ENCODE measurements at places on chromosomes 11 and 22.
A peak's percentile ranks its signal among the peaks of the same experiment; 100 is the strongest.

- DNase-seq, result peak; percentile 26
Measured at GRCh38 chr11:58625826-58626460, 3.5 kb downstream of the CNTF start.

DNA sequence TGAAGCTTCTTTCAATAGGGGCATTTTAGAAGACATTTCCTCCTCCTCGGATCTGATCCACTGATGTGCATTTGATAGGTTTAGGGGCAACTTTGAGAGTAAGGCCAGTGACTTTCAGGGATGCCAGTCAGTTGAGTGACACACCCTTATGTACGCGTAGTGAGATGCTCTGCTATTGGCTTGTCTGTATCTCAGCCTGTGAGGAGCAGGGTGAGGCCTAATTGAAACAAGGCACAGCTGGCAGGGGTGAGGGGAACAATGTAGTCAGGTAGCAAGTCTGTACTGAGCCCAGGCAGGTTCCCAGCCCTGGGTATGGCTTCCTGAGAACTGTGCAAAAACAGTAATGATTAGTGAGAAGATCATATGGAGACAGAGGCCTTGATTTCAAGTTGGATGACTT, 61.5 kb downstream of the STIM1 start:
- DNase-seq, result no peak

DNA sequence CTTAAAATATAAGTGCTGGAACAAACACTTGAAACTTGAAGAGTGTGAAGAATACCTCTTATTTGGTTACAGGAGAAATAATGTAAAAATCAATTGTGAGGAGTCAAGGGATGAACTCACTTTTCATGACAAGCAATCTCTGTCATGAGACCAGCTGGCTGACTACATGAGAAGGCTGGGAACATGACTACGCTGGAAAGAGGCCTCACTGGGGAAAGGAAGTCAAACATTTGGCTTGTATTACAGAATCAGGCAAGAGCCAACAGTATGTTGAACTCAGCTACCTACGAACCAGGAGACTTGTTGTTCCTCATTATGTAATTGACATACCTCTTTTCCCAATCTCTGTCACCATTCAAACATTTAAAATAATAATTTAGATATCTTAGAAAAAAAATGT, 14.4 kb downstream of the DCDC1 start:
- peak; percentile 26 for DNase-seq

GRCh38 chr11:102478673-102479299, 26.2 kb upstream of the TMEM123 start:
- DNase-seq, result no peak

- DNase-seq, result peak; percentile 75
Measured at GRCh38 chr22:32591620-32592019, 117.0 kb downstream of the FBXO7 start.

DNA sequence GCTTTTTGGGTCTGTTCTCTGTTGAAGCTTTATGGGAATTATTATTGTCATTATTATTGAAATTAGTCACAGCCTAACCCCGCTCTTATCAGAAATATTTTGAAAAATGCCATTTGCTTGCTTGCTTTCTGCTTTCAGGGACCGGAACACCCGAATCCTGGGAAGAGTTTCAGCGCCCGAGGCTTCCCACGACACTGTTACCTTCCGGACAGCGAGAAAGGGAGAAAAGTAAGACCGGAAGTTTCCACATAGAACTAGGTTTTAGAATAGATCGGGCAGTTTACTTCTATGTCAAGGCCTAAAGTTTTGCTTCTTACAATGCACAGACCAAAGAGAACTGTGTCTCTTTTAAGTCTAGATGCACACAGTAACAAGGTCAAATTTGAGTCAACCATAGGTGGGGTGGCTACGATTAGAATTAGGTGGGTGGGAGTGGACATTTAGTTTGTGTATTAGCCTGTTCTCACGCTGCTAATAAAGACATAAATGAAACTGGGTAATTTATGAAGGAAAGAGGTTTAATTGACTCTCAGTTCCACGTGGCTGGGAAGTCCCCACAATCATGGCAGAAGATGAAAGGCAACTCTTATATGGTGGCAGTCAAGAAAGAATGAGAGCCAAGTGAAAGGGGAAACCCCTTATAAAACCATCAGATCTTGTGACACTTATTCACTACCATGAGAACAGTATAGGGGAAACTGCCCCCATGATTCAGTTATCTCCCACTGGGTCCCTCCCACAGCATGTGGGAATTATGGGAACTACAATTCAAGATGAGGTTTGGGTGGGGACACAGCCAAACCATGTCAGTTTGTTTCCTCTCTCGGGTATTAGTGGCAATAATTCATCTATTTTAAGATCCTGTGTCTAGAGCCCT, 12.9 kb downstream of the MPEG1 start:
- no peak for DNase-seq

DNA sequence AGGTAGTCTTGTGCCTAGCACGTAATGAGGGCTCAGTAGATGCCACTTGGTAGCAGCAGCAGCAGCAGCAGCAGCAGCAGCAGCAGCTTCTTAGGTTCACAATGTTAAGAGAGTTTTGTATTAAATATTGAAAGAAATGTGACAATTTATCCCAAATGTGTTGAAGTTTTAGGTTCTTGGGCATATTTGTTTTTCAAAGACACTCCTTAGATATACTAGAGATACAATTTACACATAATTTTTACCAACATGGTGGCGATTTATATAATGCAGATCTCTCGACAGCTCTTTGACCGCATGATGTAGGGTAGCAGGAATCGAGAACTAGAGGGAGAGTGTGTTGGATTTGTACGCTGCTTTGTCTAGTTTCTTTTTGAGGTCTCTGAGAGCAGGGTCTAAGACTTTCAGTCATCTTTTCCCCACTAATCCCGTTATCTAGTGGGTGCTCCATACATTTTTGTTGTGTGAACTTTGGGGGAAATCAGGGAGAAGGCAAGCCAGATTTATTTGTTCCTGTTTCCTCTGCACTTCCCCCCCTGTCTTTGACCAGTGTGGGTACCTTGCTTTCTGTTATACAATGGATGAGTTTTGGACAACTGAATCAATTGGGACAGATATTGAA, 1.4 kb downstream of the FDX1 start:
- peak; percentile 46 for DNase-seq

DNA sequence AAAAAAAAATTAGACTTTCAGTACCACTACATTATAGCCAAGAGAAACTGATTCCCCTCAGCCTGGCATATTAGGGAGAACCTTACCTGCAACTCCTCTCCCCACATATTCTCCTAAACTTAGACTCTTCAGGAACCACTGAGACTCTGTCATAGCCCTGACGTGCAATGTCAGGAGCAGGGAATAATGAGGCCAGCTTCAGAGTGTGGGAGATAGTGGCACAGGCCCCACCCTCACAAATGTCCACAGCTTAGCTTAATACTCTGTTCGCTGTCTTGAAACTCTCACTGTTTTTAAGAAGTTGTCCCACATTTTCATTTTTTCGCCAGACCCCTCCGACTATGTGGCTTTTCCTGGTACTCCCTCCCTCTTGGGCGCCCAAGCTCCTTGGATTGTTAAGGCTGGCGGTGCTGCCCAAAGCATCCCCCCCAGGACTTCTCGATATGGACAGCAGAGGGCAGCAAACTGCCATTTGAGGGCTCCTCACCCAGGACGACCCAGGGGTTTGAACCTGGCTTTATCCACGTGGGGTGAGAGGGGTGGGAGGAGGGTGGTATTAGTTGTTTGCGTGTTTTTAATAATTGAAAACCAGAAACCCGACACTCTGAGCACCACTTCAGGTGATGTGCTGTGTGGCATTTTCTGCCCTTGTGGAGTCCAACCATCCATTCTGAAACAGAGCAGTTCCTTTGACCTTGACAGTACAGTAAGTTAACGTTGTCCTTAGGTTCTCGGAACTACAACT, 45.2 kb upstream of the RASSF10 start:
- peak; percentile 69 for DNase-seq

DNA sequence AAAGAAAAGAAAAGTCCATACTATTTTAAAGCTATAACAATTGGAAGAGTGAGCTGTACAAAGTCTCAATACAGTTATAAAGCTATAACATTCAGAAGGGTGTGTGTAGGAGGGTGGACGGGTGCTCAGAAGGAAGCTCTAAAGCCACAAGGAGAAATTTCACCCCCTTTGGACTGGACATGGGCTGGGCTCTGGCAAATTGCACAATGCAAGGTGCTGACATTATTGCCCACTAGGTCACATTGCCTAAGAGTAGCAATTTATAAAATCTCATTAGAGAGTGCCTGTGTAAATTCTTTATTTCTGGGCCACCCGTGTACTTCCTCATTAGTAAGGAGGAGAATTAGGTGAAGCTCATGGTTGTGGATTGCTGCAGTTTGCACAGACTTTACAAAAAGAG, 5.7 kb upstream of the APOBEC3A start:
- no peak for DNase-seq

DNA sequence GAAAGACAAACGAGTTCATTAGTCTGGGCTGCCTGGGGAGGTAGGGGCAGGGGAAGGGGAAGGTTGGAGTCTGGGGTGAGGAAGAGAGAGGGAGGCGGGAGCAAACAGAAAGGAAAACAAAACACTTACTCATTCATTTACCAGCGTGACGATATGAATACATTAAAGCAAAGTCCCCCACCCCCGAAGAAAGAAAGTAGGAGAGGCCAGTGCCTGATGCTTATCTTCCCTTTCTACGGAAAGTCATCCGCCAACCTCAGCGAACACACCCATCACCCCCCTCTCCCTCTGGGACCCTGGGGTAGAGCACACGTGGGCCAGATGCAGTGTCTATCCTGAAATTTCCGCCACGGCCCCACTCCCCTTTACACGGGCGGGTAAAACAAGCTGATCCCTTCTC, 13.7 kb downstream of the ABCC8 start:
- no peak for DNase-seq

GRCh38 chr11:128234143-128234542, 353.2 kb downstream of the ETS1 start:
- no peak for DNase-seq

- DNase-seq, result no peak
Measured at GRCh38 chr11:41897991-41898390, 438.5 kb upstream of the LRRC4C start.

GRCh38 chr11:70423523-70424505, 25.5 kb downstream of the CTTN start:
- peak; percentile 70 for DNase-seq

DNA sequence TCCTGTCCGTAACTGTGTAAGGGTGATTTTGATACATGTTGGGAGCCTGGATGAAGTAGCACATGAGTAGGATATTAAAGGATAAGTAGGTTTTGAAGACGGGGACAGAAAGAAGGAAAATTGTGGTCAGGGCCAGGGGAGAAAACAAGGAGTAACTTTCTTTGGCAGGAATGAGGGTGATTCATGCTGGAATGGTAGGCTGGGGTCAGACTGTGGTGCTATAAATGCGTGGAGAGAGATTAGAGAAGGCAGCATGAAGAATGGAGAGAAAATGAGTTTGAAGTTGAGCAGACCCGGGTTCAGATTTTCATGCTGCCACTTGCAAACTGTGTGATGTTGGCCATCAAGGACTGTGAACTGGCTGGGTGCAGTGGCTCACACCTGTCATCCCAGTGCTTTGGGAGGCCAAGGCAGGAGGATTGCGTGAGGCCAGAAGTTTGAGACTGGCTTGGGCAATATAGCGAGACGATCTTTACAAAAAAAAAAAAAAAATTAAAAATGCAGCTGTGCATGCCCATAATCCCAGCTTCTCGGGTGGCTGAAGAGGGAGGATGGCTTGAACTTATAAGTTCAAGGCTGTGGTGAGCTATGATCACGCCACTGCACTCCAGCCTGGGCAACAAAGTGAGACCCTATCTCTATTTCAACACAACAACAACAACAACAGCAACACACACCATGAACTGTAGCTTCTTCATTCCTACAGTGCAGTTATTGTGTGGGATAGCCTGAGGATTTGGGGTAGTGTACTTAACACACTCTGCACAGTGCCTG, 22.3 kb downstream of the ZBTB16 start:
- DNase-seq, result peak; percentile 50

DNA sequence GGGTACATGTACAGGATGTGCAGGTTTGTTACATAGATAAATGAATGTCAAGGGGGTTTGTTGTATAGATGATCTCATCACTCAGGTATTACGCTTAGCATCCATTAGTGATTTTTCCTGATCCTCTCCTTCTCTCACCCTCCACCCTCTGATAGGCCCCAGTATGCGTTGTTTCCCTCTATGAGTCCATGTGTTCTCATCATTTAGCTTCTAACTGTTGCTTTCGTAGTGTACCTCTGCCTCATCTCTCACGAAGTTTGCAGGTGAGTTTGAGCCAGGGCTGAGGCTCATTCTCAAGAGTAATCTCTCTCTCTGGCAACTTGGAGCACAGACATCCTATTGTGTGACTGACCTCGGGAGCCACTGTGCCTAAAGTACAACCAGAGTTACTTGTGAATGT, 4.7 kb upstream of the HBE1 start:
- no peak for DNase-seq

DNA sequence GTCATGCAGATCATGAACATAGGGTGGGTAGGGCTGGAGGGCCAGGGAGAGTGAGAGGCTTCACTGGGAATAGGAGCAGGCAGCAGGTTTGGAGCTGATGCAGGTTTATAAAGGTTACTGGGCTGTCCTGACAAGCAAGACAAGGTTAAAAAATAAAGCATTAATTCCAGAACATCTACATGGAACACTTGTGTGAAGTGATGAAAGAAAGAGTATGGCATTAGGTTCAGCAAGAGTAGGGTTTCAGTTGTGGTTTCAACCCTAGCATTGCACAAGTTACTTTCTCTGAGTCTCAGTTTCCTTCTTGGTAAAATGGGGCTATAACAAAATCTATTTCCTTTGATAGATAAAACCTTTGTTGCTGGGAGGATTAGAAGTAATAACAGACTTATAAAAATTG, 114.6 kb upstream of the SESN3 start:
- no peak for DNase-seq

- DNase-seq, result no peak
Measured at GRCh38 chr11:57299150-57299737, 25.5 kb downstream of the TNKS1BP1 start.

- no peak for DNase-seq
Measured at GRCh38 chr22:30185129-30185528, 61.4 kb downstream of the LIF start.

- DNase-seq, result peak; percentile 14
Measured at GRCh38 chr11:58330861-58331260, 28.0 kb downstream of the OR5B17 start.

DNA sequence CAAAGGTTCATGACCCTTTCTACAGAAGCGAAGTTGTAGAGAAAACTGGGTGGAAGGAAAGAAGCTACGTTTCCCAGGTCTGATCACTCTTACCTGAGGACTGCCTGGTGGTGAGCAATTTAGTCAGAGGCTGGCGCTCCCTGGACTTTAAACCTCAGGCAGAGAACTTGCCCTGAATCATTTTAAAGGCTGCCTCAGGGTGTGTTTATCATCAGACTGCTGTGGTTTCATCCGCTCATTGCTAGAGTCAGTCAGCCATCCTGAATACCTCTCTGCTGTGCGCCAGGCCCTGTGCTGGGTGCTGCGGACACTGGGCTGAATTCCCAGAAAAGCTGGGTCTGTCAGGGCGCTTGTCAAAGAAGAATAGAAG, 2.7 kb downstream of the DTX4 start:
- DNase-seq, result no peak
